ENCODE measurements at places on chromosomes 1 and 21.

DNA sequence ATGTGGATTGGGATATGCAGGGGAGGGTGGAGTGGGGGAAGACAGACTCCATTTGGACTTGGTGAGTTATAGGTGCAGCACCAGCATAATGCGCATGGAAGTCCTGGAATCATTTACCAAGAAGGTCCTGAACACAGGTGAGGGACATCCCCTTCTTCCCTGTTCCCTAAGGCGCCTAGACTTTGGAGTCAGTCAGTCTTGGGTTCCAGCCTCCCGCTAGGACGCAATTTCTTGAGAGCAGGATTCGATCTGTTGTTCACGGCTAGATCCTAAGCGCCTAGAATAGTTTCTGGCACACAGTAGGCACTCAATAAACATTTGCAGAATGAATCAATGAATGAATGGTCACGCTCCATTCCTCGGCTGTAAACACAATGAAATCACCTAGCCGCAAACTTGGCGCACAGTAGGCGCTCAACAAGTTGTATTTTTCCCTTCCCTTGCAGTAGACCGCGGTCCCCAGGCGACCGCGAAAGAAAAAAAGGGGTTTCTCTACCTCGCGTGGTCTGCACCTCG, 1.0 kb upstream of the AK4 start:
- no peak for DNase-seq

DNA sequence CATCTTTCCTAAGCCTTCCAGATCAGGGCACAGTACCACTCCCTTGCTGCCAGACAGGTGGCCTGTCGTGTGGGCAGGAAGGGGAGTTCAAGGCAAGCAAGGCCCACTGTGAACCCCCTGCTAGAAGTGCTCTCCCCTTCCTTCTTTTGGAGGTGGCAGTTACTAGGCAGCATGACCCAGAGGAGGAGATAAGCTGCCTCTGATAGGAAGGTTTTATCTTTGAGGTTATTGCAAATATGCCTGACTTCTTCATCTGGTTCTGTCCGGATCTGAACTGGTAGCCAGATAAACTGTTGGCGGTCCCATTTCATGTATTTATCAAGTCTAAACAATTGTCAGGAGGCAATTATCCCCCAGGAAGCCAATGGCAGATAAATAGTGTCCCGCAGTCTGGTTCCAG, 198.2 kb upstream of the LMO4 start:
- DNase-seq: no peak

DNA sequence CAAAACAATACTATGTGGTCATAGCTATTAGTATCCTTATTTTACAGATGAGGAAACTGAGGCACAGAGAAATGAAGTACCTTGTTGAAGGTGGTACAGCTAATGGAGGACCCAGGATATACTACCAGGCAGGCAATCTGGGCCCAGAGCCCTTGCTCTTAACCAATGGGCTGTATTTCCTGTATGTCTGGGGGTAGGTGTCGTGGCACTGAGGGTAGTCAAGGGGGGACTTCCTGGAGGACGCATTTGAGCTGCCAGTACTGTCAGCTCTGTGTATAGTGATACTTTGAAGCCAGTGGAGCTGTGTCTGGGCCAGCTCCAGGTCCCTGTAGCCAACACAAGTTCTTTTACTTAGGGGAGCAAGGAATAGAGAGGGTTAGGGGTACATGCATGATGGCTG, 34.9 kb downstream of the FAM151A start:
- DNase-seq: no peak

DNA sequence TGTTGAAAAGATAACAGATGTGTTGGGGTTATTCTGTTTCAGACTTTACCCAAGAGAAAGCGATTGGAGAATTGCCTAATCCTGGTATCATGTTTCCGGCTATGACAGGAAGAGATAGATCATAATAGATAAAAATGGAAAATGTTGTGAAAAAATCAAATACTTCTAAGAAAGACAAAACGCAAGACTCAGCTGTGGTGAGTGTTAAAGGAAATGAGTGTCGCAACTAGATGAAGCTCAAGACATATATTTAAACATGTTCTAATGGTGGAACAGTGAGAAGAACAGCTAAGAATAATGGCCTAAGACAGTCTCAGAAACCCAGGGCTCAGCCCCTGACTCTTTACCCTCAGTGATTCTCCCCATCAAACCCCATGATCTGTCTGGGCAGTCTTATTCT, 426.7 kb upstream of the RUNX1 start:
- DNase-seq: no peak

GRCh38 chr1:206833106-206833680, 32.2 kb upstream of the IL20 start:
- DNase-seq: no peak

GRCh38 chr1:61253059-61253735, 170.8 kb downstream of the NFIA start:
- DNase-seq: no peak

GRCh38 chr1:168452329-168452728, 91.5 kb downstream of the XCL2 start:
- no peak for DNase-seq

GRCh38 chr1:54489627-54490250, 58.3 kb upstream of the ACOT11 start:
- DNase-seq: no peak

DNA sequence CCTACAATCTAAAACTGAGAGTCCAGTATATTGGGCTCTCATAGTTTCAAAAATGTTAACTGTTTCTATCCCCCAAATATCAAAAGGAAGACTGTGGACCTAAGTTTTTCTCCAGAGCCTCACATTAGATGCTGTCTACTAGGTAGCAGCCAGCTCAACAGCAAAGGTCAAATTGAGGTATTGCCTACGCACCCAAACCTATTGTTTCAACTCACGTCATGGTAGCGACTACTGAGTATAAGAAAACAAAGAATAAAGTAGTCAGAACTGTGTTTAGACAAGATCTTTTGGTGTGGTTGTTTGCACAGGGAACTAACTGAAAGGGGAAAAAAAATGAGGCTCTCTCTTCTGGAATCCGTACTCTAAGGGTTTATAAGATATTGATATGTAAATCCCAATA, 173.2 kb downstream of the LBR start:
- no peak for DNase-seq

- DNase-seq: no peak
Observed at GRCh38 chr1:29399465-29399864, 163.1 kb downstream of the PTPRU start.

GRCh38 chr21:42406201-42406621, 2.5 kb downstream of the UBASH3A start:
- no peak for DNase-seq

GRCh38 chr1:145960468-145961108, 2.8 kb upstream of the LIX1L start:
- peak; percentile 36 for DNase-seq

- no peak for DNase-seq
Observed at GRCh38 chr21:18164483-18164882, 80.2 kb upstream of the CHODL start.

- no peak for DNase-seq
Observed at GRCh38 chr1:4397196-4397595, 257.2 kb upstream of the AJAP1 start.

DNA sequence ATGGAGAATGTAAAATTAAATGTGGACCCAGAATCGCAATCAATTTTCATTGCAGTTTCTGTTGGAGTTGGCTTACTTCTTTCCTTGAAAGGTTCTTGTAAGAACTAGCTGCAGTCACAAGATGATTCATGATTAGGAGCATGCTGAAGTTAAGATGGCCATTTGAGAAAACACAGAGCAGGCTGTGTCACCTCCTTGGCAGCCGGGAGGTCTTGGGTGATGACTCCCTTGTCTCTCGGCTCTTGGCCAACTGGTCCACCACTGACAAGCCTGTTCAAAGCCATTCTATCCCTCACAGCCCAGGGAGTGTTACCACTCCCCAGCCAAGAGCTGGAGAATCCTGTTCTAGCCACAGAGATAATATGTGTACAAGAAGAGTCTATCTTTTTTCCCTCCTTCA, 40.6 kb downstream of the OPTC start:
- no peak for DNase-seq

DNA sequence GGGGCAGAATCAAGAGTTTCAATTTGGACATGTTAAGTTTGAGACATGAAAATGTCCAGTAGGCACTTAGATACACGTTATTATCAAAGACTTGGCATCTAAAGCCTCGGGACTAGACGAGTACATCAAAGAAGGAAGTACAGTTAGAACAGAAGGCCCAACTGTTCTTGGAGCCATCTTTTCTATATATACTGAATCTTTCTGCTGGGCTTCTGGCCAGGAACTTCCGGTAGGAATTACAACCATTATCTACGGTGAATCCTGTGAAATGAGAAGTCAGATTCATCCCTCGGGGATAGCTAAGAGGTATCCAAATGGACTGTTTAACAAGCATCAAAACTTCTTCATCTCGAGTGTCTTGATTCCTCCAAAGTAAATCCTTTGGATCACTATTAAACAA, 34.4 kb upstream of the NRDC start:
- no peak for DNase-seq

DNA sequence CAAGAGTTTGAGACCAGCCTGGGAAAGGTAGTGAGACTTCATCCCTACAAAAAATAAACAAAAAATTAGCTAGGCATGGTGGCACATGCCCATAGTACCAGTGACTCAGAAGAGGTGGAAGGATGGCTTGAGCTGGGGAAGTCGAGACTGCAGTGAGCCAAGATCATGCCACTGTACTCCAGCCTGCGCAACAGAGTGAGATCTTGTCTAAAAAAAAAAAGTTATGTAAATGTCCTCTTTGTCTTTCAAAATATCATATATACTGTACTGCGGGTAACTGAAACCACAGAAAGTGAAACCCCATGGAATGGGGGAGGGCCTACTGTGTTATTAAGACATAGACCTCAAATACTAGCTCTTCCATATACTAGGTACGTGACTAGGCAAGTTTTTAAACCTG, 20.8 kb downstream of the ACADM start:
- no peak for DNase-seq

GRCh38 chr1:233132445-233132844, 163.1 kb downstream of the PCNX2 start:
- no peak for DNase-seq

- no peak for DNase-seq
Observed at GRCh38 chr1:212487286-212487685, 54.6 kb downstream of the NENF start.

GRCh38 chr21:45347048-45347711, 57.8 kb upstream of the COL18A1 start:
- no peak for DNase-seq

- no peak for DNase-seq
Observed at GRCh38 chr1:229433364-229434004, 410 bp downstream of the ACTA1 start.

GRCh38 chr1:182164273-182164672, 102.8 kb upstream of the ZNF648 start:
- no peak for DNase-seq

DNA sequence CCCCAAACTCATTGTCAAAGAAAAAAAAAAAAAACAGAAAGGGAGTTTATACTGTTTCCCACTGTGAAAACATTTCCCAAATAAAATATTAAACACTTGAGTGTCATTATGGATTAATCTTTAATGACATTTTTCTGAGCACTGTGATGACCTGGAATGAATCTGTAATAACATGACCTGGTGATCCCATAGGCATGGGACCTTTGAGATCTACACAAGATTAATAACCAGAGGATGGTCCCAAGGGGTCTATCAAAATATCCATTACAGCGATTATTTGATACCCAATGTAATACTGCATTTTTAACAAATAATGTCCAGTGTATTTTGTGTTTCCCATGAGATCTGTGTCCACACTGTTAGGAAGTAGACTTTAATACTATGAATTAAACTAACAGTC, 32.4 kb upstream of the NCAM2 start:
- no peak for DNase-seq

DNA sequence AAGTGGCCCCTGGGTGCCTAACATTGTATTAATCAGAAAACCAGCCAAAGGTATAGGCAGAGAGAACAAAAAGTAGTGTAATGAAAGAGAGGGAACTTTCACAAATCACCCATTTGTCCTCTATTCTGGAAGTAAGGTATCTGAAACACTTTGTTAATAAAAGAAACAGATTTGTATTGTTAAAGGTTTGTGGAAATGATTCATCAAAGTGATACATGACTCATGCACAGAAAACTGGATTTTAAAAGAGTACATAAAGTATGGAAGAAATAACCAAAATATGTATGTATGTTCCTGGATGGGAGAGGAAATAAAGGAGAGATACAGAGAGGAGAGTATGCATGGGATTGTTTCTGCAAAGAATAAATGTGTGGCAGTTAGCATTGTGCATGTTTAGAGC, 126.8 kb downstream of the RGS21 start:
- DNase-seq: no peak

GRCh38 chr21:38804789-38805327, 871 bp upstream of the ETS2 start:
- peak; percentile 16 for DNase-seq

- DNase-seq: no peak
Observed at GRCh38 chr1:41416081-41416480, 54.8 kb downstream of the FOXO6 start.

DNA sequence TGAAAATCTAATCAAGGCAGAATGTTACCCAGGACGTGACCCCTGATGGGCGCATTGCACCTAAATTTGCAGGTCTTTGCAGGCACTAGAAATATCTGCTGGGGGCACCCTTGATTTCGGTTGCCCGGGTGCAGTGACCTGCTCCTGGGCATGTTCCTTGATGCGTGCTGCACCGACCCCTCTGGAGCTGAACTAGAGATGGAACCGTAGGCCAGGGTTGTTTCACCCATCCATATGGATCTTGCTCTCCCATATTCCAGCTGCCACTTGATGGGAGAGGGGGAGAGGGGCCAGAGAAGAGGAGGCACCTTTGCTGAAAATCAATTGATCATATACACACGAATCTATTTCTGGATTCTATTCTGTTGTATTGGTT, 8.4 kb upstream of the COL18A1 start:
- DNase-seq: no peak

DNA sequence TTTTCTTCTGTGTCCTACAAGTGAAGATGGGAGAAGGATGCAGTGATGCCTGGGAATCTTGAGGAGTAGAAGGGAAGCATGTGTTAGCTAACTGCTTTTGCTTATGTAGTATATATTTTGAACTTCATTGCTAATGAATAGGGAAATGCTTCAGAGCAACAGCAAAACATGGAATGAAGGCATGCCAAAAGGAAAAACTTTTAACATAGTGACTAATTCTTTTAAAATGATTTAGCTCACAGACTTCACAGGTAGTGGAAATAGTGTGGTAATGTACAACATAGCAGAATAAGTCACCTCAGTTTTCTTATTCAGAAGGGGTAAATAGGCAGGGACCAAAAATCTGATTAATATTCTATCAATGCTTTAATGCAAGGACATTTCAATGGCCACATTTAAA, 95.5 kb downstream of the LYPLAL1 start:
- no peak for DNase-seq

GRCh38 chr1:43963006-43963405, 6.8 kb upstream of the DPH2 start:
- DNase-seq: no peak

DNA sequence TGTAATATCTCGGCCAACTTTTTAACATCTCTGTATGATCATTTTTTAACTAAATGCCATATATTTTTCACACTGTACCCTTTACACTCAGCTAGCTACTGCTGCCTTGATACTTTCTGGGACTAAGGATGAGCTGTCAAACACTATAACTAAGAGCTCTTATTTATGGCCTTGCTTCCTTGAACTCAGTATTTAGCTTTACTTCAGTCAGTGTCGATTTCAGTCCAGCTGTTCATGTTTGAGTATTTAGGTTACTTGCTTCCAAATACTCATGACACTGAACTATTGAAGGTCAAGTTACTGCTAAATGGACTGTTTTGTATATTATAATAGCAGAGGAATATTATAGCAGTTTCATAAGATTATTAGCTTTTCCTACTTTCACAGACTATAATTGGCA, 25.9 kb upstream of the USP25 start:
- DNase-seq: no peak
